ENCODE measurements at places on chromosomes 7 and 10.

- no peak for DNase-seq
These were observed 87.3 kb upstream of the DIP2C start for GRCh38 chr10:776772-777171.

DNA sequence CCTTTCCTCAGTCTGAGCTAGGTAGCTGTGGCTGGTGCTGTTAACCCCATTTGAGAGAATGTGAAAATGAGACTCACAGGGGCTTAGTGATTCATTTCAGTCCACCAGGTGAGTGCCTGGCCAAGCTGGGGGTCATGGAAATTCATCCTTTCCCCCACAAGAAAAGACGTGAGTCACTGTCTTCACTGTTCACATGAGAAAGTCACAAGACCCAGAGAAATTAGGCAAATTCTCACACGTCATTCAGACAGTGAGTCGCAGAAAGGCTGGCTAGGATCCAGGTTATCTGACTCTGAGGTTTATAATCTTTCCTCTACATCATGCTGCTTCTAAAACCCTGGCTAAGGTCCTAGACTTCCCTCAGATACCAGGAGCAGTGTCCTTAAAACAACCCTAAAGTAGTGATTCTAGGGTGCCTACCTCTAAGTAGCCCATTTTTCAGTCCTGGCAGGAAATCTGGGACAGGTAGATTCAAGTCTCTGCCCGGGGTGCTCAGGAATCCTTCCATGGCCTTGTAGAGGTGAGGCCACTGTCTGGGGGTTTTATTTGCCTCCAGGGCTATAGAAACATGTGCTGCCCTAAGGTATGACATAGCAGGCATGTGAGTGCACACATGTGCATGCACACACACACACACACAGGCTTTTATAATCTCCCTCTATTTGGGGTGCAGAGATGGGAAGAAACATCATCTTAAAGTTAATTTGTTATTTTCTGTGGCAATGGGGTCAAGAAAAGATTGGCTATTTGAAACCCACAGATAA, 427.9 kb upstream of the CELF2 start:
- no peak for DNase-seq

GRCh38 chr7:37510043-37510634, 61.5 kb upstream of the ELMO1 start:
- DNase-seq, result no peak

DNA sequence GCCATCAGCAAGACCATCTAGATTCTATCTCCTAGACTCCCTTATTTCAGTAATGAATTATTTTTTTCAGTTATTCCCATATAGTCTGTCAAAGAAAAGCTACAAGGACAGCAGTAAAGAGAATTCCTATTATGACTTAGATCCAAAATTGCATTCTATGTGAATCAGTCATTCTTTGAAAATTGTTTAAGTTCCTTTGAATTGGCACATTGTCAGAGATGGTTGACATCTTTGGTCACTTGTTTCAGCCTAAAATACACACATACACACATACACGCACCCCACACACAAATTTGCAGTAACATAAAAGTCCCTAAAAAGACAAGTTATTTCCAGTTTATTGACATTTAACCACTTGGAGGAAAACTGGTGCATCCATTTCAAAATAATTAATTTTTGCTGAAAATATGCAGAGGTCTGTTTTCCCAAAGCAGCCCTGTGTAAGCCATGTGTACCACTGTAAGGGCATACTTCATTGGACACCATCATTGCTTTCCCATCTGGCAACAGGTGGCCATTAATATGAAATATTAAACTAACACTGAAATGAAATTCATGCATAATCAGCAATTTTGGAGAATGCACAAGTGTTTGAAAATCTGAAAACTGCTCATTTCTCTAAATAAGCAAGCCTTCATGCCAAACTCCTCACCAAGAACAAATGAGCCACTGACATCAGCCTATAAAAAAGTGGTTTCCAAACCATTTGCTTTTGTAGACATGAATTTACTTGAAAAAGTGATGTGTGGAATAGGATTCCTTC, 121.7 kb upstream of the COL1A2 start:
- DNase-seq, result no peak

GRCh38 chr7:140242057-140243031, 65.6 kb upstream of the KDM7A start:
- no peak for DNase-seq

DNA sequence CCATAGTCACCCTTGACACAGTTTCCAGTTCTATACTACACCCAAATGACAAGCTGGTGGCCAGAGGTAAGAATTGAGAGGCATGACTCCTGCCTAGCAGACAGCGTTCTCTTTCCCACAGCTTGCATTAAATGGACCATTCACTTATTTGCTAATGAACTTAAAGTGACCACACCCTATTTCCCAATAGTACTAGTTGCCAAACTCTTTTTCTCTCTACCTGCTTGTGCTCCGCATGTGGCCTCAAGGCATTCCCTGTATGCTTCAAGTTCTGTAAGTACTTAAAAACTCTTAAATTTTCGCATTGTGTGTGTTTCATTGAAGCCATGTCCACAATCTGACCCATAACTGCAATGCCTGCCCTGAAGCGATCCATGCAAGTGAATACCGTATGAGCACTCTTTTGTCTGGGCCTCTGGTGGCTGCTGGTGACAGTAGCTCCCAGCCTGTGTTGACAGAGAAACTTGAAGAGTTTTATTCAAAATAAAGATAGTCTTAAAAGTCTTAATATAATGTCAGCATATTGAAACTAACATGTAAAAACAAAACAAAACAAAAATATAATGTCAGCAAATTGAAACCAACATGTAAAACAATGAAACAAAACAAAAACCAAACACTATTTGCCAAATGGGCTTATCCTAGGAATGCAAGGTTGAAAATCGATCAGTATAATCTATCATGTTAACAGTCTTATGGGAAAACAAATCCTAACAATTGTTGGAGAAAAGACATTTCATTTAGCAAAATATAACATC, 73.6 kb downstream of the CCSER2 start:
- DNase-seq, result no peak

- peak; percentile 6 for DNase-seq
These were observed 1.3 kb upstream of the C10orf67 start for GRCh38 chr10:23345861-23346260.

DNA sequence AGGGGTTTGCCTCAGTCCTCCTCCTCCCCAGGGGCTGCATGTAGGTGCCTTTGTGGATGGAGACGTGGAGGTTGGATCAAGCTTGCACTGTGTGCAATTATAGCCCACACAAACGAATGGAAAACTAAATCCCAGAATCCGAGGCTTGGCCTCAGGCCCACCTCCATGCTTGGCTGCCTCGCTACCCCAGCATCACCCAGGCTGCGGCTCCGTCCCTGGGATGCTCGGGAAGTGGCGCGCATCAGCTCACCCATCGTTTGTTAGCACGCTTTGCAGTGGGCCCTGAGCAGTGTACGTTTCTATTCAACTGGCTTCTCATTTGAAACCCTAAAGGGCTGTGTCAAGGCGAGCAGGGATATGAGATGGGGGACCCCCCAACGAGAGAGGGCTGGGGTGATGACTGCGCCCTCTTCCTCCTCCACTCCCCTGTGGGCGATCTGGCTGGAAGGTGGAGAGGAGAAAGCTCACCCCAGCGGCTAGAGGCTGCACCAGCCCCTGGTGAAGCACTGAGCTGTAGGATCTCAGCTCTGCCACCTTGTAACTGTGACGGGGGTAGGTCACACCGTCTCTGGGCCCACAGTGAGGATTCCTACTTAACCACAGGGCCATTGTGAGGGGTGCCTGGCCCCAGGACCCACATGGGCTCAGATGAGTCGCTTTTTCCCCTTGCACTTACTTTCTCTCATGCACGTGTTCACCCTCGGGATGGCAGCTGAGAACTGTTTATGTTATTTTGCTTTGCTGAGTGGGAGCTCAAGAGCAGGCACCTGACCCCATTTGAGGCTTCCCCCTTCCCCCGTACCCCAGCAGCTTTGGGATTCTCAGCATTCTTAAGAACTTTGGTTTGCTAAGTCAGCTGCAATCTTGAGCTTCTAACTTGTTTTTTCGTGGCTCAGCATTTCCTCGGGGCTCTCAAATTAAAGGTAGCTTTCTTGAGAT, 12.7 kb upstream of the BTBD16 start:
- DNase-seq, result no peak

DNA sequence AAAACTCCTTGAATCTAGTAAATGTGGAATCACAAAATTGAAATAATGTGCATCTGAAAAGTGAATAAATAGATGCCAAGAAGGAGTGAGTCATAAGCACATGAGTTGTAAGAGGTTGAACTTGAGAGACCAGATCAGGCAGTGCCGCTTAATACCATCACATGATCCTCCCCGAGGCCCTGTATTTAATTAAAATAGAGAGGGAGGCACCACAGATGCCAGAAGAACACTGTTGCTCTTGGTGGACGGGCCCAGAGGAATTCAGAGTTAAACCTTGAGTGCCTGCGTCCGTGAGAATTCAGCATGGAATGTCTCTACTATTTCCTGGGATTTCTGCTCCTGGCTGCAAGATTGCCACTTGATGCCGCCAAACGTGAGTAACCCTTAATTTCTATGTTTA, at the start of gene GPNMB:
GPNMB (plus strand) TSS at position 221 of the 400 bp plus-strand sequence; CDS start at position 304, 83 bp downstream.
- DNase-seq, result peak; percentile 69

- no peak for DNase-seq
These were observed 79.3 kb downstream of the INSYN2A start for GRCh38 chr10:127117125-127117524.

Measured in NCI-H2227 treated with DMSO at 0.1 percent for 48 hours (cell line).